ENCODE measurements at places on chromosomes 7 and 10.

DNA sequence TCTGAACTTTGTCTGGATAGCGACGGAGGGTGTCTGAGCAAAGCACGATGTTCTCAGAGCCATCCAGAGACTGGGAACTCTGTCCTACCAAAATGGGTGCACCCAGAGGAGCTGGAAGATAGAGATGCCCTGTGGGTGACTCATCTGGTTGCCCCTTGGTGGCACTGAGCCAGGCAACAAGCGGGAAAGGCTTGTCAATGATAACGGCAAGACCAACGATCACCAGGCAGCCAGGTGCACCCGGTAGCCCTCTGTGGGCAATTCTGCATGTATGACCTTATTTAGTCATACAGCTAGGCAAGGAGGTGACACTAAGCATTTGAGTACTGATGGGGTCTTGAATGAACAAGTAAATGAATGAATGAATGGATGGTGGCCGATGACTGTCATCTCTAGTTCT, 2.8 kb upstream of the ELN start:
- no peak for DNase-seq

- DNase-seq: no peak
Measured at GRCh38 chr7:51318001-51318400, 1.4 kb upstream of the COBL start.

- no peak for DNase-seq
Measured at GRCh38 chr10:84811113-84811512, 482.7 kb downstream of the CCSER2 start.

DNA sequence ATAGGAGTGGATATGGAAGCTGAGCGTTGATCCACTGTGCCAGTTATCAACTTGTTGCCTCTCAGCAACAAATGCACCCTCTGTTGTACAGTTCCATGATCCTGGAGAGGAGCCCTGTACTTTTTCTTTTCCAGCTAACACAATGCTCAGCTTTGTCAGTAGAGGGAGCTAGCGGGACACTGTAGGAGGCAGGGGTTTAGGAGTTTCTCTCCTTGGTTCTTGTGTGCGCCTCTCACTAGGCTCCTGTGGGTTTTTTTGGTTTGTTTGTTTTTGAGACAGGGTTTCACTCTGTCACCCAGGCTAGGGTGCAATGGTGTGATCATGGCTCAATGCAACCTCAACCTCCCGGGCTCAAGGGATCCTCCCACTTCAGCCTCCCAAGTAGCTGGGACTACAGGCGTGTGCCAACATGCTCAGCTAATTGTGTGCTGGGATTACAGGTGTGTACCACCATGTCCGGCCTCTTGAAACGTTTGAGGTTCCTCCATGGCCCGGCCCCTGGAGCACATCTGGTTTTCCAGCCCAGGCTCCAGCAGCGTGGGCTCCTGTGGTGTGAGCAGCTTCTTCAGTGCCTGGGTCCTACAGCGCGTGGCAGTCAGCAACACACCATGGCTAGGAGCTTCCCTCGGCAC, 12.0 kb upstream of the MARVELD1 start:
- DNase-seq: peak; percentile 29

DNA sequence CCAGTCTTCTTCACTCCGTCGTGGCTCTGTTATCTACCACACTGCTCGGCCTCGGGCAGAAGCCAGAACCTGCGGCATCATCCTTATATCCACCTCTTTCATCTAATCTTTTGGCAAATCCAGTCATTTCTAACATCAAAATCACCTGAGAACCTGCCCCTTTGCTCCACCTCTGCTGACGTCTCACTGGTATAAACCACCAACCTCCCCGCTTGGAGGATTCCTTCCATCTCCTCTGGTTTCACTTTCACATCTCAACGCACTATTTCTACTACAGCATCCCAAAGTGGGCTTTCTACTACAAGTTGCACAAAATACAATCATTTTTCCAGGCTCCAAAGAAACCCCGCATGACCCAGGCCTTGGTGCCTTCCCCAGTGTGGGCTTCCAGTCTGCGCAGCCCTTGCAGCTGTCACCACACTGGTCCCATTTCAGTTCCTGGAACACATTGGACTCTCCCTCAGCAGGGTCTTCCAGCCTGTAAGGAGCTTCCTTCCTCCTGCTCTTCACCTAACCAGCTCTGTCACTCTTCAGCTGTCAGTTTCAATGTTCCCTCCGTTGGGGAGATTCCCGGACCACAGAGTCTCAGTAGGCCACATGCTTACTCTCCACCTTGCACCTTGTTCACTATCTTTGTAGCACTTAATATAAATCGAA, 85.0 kb downstream of the PRKCQ start:
- peak; percentile 61 for DNase-seq

DNA sequence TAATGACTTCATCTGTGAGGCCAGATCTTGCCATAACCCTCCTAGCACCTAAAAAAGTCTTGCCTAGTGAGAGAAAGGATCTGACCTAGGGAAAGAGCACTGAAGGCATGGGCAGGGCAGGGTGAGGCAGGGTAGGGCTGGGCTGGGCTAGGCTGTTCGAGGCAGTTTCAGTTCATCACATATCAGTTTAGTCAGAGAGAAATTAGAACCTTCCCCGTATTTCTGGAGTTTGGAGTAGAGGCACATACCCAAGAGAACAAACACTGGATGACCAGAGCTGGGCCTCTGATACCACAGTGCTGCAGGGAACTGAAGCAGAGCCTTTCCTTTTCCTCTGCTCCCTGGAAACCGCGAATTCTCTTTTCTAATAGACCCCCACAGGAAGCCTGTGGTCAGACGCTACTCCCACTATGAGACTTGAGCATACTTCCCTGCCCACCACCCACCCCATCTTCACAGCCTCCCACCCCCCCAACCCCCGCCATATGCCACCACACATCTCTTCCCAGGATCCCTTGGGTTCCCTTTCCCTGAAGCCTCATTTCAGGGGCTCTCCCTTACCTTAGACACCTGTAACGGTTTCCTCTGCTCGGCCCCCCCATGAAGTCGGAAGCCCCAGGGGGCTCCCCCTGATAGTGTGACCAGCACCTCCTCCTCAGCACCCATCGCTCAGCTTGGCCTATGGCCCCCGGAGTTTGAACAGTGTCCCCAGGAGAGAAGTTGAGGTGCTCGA, 406 bp downstream of the SYNPO2L start:
- no peak for DNase-seq

- DNase-seq: no peak
Measured at GRCh38 chr7:13538669-13539068, 450.8 kb downstream of the ETV1 start.

All from stimulated activated CD4-positive, alpha-beta T cell treated with anti-CD3 and anti-CD28 coated beads, Interleukin-2, amount 100 ng/mL, for 4 hours (primary cell).